ENCODE measurements at places on chromosomes 2 and 18. TPM values are rescaled to one million over a fixed set of nuclear protein-coding genes. Genes with fewer than 3 reads are reported as not detected.

Gene MGAT4A
- 3.9 TPM for total RNA-seq

Gene ITPRIPL1
- 2.4 TPM for total RNA-seq

Gene C2orf81
- total RNA-seq: 1.4 TPM

Gene TEX44
- not detected for total RNA-seq

Gene MROH2A
- total RNA-seq: 0.80 TPM

Gene POLE4
- 46.5 TPM for total RNA-seq

Gene UGT1A3
- not detected for total RNA-seq

Gene LTBP1
- total RNA-seq: 46.4 TPM

Gene USP14
- 16.4 TPM for total RNA-seq

Gene ZNF385B
- total RNA-seq: not detected

Gene KCNJ3
- not detected for total RNA-seq
